Right kidney (tissue), 9 donors: ENCODE measurements at places on chromosomes 2 and 18.

DNA sequence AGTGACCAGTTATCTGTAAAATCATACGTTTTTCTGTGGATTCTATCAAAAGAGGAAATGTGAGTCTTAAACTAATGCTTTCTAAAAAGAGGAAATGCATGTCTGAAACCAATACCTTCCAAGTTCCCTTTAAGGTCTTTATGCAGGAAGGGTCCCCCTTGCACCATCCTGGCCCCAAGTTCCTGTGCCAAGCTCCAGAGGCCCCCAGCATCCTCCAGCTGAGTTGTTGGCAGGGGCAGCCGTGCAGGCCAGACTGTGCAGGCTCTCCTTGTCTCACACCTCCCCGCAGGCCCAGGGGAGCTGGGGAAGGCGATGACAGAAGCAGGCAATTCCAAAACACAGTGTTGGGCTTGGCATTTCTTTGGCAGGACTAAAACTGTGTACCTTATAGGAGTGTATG lies 39.2 kb downstream of the DPYSL5 start:
- DNase-seq: no peak

GRCh38 chr18:62182220-62182619 lies 4.6 kb downstream of the PIGN start:
- DNase-seq: no peak

DNA sequence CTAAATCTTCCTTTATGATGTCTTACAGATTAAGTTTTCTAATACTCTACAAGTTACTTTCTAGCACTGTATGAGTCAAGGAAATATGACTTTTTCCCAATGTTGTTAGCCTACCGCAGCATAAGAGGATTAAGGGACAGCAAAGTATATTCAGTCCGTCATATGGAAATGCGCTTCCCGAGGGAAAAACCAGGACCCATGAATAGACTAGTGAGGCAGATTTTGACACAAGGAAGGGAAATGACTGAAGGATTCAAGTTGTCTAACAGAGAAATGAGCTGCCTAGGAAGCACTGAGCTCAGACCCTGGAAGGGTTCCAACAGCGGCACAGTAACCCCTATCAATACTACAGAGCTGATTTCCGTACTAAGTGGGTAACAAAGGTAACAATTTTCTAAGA lies 12.0 kb downstream of the SEPTIN10 start:
- no peak for DNase-seq

DNA sequence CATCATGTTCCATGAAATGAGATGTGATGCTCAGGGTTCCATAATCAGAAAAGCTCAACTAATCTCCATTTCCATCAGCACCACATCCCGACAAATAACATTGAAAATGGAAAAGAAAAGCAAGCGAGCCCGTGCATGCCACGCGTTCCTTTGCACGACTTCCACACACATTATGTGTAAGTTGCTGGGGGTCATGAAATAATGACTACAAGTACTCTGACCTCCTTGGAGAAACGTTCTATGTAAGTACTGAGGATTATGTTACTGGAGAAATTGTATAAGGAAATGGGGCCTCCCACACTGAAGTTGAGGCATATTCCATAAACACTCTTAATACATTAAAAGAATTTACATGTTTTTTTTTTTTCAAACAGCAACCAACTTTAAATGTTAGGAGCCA lies 38.3 kb downstream of the CCBE1 start:
- DNase-seq: no peak

GRCh38 chr2:230335461-230335863 lies 8.5 kb downstream of the SP140L start:
- DNase-seq: no peak

DNA sequence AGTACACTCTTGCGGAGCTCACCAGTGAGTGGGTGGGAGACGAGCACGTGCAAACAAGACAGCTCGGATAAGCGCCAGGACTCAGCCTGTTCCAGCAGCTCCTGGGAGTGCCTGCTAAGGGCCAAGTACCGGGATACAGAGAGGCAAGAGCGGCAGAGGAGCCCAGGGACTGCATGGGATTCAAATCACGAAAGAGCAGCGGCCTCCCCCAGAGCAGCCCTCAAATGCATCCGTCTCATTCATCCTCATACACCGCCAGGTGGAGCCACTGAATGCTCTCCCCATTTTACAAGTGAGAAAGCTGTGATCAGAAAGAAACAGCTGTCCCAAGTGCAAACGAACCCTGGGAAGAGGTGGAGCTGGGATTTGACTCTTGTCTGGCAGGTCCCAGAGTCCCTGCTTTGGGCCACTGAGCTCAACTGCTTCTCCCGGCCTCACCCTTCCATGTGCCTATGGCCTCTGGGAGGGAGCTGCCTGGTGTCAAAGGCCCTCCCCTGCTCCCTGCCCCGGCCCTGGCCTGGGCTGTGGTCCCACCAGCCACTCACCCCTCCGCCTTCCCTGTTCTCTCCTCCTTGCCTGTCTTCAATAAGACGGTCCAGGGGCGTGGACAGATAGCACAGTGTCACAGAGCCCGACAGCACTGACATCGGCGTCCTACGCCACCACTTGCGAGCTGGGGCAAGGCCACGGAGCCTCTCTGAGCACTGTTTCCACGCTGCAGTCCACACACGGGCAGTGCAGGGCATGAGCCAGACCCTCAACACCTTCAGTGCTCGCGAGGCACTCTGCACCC lies 72.8 kb upstream of the TAF1B start:
- no peak for DNase-seq

GRCh38 chr2:227914362-227914761 lies 42.9 kb downstream of the DAW1 start:
- no peak for DNase-seq
